ENCODE measurements at places on chromosomes 6 and 20. TPM values are rescaled to one million over a fixed set of nuclear protein-coding genes. Genes with fewer than 3 reads are reported as not detected.

COL11A2 gene
- total RNA-seq = under 0.01 TPM

PACRG gene
- total RNA-seq = not detected

FILIP1 gene
- under 0.01 TPM for total RNA-seq

ULBP1 gene
- 0.56 TPM for total RNA-seq

MTFR2 gene
- total RNA-seq = 0.72 TPM

TREML2 gene
- not detected for total RNA-seq

RTN4IP1 gene
- 11.7 TPM for total RNA-seq

NR2E1 gene
- not detected for total RNA-seq

CCN6 gene
- not detected for total RNA-seq
